ENCODE measurements at places on chromosomes 13 and 19.
A peak's percentile ranks its signal among the peaks of the same experiment; 100 is the strongest.

DNA sequence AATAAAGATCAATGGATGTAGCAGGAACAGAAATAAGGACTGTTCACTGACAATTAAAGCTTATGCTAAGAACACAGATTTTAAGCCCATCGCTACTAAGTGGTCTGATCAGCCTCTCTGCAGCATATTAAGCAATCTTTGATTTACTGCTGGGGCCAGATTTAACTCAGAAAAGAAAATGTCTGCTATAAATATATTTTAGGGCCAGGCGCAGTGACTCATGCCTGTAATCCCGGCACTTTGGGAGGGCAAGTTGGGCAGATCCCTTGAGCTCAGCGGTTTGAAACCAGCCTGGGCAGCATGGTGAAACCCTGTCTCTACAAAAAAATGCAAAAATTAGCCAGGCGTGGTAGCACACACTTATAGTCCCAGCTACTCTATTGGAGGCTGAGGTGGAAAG, 43.0 kb downstream of the METTL21C start:
- no peak for DNase-seq

- DNase-seq, result no peak
These were observed 116.6 kb upstream of the UQCRFS1 start for GRCh38 chr19:29329460-29330134.

DNA sequence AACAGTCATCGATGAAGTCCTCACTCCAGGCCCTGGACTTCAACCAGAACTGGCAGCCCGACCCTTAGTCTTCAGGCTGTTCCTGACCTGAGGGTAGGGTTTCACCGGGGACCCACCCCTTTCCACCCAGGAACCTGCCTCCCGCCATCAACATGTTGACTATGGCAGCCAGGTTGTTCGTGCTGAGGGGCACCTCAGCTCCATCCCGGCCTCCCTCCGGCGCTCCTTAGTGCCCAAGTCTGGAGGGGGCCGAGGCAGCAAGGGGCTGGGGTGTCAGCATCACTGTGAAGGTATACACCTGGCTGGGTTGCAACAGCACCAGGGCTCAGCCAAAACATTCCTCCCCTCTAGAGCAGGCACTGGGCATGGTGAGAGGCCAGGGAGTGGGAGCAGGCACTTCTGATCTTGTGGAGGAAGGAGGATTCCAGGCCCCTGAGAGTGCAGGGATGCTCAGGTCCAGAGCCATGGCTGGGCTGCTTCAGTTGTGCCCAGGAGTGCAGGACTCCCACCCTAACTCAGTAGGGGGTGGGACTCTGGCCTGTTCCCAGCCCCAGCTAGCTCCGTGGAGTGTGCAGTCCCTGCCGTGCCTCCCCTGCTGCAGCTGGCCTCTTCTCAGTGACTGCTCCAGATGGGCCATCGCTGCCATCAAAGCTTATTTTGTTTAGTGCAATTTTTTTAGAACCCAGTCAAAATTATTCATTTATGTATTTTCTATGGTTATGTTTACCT, 1445.9 kb downstream of the PCDH9 start:
- no peak for DNase-seq

DNA sequence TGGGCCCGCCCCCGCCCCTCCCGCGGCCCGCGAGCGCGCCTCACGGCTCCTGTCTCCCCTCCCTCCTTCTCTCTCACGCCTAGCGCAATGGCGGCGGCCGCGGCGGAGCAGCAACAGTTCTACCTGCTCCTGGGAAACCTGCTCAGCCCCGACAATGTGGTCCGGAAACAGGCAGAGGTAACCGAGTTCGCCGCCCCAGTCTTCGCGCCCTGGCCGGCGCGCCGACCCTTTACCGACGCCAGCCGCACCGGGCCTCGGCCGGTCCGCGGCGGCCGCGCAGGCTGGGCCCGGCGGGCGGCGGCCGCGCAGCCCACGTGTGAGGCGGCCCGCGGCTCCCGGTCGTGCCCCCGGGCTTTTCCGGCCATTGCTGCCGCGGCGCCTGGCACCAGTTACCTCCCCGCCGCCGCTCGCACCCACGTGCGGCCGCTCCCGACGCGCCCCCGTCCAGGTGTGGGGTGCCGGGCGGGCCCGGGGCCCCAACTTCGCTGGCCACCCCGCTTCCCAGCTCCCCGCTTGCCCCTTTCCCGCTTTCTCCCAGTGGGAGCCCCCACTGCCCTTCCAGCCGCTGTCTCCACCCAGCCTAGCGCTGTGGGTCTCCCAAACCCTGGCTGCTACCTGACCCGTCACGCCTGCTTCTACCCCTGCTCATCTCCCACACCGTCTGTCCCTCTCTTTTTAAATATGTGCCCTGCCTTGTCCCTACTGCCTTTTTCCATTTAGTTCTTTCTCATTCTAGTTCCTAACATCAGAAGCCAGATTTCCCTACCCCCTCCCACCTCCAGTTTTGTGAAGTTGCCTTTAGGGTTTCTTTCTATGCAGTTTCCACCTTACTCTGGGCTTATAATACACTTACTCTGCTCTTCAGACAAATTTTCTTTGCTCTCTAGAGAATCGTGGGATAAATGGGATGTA, 23.4 kb downstream of the IPO5 start:
- DNase-seq, result no peak

- no peak for DNase-seq
These were observed 422.2 kb downstream of the KLF5 start for GRCh38 chr13:73480779-73481559.

DNA sequence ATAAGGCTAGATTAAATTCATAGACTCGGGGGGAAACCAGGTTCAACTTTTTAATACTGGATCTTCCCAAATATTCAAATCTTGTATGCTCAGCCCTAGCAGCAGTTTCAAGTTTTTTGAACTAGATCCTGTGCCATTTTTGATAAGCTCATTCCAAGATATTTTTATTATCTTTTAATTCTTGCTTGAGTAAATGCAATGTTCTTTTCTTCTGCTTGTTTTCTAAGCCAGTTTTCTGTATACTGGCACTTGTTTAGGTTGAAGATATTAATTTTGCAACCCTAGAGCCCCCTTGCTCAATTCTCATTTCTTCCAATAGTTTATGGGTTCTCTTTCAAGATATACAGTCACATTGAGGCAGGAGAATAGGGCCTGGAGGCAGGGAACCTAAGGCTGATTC, 13.1 kb upstream of the PNMA8C start:
- DNase-seq, result no peak

GRCh38 chr19:4575267-4576015, 16.0 kb upstream of the SEMA6B start:
- DNase-seq, result no peak

- no peak for DNase-seq
These were observed 183.7 kb downstream of the COL4A1 start for GRCh38 chr13:110123041-110123809.

- no peak for DNase-seq
These were observed 336.3 kb downstream of the SLITRK6 start for GRCh38 chr13:85462792-85463425.

DNA sequence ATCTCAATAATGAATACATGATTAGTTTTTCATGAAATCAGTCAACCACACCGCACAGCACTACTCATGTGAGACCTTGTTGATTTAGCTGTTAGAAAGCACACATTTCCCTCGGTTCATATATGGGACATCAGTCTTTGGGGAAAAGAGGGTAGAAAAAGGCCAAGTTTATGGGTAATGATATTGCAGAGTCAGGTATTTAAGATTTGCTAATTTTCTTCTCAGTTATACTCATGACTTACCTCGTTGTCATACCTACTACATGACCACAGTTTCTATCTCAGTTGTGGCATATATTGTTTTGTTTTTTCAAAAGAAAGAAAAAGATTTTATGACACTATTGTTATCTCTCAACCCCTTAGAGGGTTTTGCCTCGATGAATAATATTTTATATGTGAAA, 165.6 kb downstream of the POU4F1 start:
- DNase-seq, result no peak

- DNase-seq, result no peak
These were observed 12.9 kb downstream of the LONP1 start for GRCh38 chr19:5706876-5707573.

DNA sequence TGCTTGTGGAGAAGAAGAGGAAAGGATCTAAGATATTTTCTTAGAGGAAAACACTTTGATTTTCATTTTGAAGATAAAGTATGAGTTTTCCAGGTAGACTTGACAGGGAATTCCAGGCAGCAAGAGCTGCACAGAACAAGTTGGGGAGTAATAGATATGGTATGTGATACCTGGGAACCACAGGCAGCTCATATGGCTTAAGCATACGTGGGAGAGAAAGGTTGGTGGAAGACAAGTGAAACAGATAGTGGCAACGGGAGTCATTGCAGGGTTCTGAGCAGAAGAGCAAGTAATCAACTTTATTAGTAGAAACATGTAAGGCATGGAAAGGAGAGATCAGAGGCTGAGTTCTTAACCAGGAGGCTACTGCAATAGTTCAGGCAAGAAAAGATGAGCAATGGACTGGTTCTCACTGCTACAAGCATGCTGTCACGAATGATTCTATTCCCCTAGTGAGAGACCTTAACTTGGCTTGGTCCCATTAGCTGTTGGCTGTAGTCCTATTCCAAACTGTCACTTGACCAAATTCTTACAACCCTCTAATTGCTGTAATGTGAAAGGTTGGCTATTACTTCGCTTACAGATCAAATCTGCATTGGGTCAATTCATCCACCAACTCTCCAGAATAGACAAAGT, 217.9 kb downstream of the VWA8 start:
- no peak for DNase-seq

- no peak for DNase-seq
These were observed 4.1 kb downstream of the IL27RA start for GRCh38 chr19:14035706-14036105.

DNA sequence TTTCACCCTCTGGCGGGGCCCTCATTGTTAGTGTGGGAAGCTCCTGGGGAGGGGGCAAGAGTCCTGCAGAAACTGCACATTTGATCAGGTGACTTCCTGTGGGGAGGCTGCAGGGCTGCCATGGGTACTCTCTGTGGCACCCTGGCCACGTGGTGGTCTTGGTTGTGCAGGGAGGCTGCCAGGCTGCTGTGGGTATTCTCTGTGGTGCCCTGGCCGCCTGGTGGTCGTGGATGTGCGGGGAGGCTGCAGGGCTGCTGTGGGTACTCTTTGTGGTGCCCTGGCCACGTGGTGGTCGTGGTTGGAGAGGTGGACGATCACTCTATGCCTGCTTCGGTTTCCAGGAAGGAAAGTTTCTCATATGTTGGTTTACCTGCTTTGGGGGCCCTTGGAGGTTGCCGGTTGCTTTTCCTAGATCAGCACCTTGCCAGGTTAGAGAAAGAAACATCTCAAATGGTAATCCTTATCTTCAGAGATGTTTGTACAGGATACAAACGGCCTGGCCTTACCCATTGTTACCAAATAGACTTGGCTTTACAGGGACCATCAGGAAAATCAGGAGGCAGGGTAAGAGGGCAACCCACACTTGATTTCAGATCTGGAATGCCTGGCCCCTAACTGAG, 22.9 kb downstream of the TEX29 start:
- DNase-seq, result no peak

- no peak for DNase-seq
These were observed 551.9 kb downstream of the GPC6 start for GRCh38 chr13:93778548-93778947.

DNA sequence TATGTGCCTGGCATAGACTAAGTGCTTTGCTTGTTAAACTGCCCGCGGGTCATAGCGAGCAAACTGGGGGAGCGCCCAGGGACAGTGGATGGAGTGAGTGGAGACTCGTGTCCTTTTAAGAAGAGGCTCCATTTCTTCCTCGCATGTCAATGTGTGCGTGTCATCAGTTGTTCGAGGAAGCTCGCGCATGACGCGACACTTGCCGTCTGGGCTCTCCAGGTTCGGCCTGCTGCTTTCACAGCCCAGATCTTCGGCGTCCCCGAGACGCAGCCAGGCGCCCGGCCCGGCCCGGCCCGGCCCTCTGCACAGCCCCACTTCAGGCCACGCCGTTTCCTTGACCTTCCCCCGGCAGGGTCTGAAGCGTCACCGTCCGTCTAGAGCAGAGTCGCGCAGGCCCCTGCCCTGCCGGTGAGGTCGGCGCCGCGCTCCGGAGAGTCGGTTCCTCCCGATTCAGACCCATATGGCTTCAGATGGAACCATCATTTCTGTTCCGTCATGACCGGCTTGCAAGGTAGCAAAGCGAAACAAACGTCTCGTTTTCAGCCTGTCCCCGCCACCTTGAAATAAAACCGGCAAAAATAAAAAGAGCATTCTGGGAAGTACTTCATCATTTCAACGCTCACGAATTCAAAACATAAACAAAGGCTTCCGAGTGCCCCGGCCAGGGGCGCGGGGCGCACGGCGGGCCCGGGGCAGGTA, 599 bp upstream of the ARHGEF7 start:
- no peak for DNase-seq

DNA sequence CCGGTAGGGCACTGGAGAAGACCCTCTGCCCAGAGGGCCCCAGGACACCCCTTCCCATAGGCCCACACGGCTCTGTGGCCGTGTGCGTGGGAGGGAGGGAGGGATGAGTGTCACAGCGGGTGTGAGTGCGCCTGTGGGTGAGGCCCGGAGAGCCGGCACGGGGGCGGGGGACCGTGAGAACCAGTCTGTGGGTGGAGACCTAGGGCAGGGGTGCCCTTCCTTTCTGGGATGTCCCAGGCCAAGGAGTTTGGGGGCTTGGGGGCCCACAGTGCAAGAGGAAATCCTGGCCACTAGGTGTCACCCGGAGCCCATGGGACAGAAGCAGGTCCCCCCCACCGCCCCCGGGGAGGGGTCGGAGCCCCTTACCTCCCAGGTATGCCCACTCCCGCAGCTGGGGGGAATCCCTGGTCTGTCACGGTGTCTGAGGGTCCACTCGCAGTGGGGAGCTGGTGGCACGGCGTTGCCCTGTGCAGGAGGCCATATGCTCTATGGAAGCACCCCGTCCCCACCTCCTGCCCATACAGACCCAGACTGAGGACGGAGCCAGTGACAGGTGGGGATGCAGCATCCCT, 16.0 kb upstream of the SLC7A10 start:
- DNase-seq, result peak; percentile 20

GRCh38 chr19:35500611-35501010, 10.3 kb upstream of the KRTDAP start:
- no peak for DNase-seq

DNA sequence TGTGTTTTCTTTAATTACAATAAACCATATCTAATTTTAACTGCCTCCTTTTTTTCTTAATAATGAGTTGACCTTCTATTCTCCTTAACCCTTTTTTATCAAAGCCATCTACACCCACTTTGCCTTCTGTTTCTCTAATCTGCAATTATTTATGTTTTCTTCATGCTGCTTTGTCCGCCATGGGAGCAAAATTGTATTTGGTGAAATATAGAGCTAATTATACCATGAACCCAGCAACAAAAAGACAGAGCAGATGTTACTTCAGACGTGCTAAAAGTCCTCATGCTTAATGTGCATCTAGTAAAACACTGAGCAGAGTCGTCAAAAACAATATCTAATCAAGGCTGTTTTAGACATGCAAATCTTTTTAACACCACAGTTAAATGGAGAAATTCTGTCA, 264.7 kb downstream of the DACH1 start:
- no peak for DNase-seq

- DNase-seq, result no peak
These were observed 6.1 kb downstream of the CAPN12 start for GRCh38 chr19:38737921-38738737.

DNA sequence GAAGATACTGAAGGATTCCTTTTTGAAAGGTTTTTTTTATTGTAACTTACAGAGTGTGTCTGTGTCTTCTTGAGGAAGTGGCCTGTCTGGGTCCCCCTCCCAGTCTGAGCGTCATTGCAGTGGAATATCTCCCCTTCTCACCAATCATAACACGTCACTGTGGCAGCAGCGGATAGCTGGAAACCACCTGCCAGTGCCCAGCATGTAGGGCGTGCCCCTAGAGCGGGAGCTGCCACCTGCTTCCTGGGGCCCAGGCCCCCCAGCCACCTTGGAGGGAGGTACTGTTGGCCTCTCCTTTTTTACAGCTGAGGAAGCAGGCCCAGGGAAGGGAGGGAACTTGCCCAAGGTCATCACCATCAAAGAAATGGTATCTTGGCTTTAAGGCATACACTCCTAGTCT, 4.6 kb upstream of the DNM2 start:
- no peak for DNase-seq
